Activated CD4-positive, alpha-beta T cell treated with anti-CD3 and anti-CD28 coated beads, Interleukin-2, amount 50 U/mL, for 1 hour (primary cell): ENCODE measurements at places on chromosomes 2 and 18.

DNA sequence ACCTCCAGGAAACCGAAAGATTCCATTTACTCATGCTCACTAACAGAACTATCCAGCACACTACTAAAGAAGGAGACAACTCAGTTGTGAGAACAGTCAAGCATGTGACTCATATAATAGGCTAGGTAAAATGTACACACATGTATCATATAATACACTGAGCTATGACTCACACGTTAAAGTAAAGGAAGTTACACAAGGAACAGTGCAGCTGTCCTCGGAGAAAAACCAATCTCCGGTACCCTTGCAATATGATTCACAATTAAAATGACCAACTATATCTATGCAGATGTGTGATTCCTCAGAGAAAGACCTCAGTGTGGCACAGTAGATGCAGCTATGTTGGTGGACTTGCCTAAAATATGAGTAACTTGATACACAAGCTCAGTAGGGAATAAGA, 76.5 kb downstream of the STRN start:
- no peak for DNase-seq

DNA sequence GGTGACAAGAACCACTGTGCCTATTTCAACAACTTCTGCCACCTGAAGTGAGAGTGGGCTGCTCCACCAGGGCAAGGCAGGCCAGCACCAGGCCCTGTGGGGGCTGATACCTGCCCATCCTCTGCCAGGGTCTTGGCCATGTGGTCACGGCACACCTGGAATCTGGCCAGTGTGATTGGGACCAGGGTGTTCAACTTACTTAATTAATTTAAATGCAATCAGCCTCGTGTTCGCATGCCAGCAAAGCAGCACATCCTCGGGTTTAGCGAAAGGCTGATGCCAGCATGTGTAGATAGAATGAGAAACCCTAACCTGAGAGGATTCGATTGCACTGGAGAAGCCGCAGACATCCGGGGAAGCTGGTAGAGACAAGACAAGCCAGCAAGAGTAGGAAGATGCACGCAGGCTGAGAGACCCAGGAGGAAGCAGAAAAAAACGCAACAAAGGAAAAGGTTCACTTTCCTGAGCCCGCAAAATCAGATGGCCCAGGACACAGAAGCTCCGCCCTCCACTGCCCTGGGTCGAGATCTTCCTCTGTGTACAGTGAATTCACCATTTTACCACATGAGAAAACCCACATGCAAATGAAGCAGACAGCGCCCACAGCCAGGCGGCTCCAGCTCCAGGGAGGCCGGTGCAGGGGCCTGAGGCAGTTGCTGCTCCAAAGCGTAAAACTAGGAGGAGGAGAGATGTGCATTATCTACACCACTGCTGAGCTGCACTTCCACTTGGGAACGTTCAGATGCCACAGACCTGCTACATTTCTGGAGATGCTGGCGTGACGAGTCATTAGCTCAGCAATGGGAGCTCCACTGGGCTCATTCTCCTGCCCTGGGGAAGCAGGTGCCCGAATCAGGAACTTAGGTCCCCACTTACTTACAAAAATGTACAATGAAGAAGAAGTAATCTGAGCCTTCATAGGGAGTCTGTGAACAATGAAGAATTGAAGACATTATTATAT, 92.1 kb downstream of the TMEM18 start:
- peak; percentile 15 for DNase-seq

GRCh38 chr2:65331336-65332025, 100.9 kb downstream of the SPRED2 start:
- DNase-seq = no peak

- DNase-seq = no peak
Measured at GRCh38 chr2:241598487-241598886, 38.5 kb downstream of the THAP4 start.

GRCh38 chr2:186551323-186552050, 38.4 kb upstream of the ITGAV start:
- no peak for DNase-seq

DNA sequence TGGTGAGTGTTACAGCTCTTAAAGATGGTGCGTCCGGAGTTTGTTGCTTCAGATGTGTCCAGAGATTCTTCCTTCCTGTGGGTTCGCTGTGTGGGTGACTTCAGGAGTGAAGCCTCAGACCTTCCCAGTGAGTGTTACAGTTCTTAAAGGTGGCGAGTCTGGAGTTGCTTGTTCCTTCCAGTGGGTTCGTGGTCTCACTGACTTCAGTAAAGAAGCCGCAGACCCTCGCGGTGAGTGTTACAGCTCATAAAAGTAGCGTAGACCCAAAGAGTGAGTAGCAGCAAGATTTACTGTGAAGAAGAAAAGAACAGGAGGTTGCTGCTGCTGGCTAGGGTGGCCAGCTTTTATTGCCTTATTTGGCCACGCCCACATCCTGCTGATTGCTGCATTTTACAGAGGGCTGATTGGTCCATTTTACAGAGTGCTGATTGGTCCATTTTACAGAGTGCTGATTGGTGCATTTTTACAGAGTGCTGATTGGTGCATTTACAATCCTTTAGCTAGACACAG, 34.0 kb upstream of the SPTBN1 start:
- DNase-seq = peak; percentile 7

DNA sequence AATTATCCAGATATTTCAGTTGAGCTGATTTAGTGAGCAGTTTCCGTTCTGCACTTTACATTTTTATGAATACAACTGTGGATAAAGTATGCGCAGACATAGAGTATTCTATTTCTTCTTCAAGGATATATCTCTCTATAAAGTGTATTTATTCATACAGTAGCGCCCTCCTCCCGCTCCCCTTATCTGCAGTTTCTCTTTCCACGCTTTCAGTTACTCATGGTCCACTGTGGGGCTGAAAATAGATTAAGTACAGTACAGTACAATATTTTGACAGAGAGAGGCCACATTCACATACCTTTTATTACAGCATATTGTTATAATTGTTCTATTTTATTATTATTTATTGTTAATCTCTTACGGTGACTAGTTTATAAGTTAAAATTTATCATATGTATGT, 19.7 kb upstream of the FHL2 start:
- no peak for DNase-seq

DNA sequence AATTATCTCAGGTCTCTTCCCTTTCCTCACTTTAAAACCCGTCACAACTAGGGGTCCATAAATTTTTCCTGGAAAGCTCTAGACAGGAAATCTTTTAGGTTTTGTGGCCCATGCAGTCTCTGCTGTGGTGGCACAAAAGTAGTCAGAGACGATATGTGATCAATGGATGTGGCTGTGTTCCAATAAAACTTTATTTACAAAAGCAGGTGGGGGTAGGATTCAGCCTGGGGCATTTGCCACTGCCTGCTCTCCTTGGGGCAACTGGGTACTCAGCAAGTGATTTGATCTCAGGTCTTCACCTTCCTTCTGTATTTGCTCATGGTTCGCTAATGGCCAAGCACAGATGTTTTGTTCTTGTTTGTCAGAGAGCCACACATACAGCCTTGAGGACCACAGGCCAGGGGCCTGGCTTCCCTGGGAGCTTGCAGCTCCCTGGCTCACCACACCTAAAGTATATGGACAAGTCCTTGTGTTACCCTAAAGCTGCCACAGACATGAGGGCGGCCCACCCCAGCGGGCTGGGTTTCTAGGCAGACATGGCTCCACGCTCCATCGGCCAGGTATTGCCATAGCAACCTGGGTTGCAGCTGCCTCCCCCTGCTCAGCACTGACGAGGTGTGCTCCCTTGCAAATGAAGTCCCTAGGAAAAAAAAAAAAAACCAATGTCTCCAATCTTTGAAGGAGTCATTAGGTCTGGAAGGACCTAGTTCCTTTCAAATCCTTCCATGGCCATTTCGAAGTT, 89.7 kb upstream of the YWHAQ start:
- DNase-seq = no peak

- no peak for DNase-seq
Measured at GRCh38 chr2:109537565-109538222, 76.1 kb downstream of the SEPTIN10 start.

GRCh38 chr2:52613064-52613463, 1154.5 kb upstream of the CHAC2 start:
- no peak for DNase-seq

DNA sequence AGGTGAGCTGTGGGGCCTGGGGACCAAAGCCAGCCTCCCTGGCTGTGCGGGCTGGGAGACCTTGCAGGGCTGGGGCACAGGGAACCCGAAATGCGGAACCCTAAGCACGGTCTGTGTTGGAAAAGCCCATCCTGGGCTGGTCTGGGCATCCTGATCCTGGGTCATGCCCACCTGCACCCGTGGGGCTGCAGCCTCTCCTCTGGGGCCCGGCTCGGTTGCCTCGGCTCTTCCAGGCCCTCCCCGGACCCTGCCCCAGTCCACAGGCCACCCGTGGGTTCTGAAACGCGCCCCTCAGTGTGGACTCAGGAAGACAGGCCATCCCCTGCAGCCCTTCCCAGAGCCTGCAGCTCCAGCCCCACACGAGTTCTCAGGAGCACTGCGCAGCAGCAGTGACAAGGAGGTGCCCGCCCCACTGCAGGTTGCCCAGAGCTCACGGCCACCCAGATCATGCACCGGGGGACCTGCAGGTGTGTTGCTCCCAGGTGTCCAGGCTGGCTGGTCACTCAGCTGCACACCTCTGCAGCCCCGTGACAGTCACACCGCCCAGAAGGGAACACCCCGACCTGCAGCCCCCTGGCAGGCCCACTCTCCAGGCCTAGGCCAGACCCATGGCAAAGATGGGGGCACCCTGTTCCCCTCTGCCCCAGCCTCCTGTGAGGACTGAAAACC, 12.2 kb upstream of the NFATC1 start:
- no peak for DNase-seq

- DNase-seq = no peak
Measured at GRCh38 chr2:122864728-122865127, 1109.3 kb downstream of the TSN start.

DNA sequence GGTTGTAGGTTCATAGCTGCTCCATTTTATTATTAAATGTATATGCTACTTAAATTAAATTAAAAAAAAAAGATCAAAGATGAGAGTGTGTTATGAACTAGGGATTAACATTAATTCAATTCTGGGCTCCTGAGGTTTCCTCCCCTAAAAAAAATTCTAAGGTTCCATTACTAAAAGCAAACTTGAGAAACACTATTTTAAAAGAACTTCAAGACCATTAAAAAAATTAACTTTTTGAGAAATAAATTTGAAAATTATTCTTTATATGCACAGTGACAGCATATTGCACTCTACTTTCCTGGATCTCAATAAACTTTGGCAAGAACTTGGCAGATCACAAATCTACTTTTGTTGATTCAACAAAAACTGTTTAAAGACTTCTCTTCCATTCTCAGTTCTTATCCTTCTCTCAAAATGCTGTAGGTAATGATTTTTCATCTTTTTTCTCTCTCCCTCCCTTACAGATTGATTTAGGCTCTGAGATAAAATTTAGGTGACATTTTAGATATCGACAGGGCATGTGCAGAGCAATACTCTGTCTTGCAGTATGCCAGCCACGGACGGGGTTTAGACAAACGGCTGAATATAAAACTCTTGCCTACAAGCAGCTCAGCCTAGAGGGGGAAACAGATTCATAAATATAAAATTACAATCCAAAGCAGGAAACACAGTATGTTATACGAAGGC, 592 bp upstream of the MARS2 start:
- DNase-seq = no peak

- no peak for DNase-seq
Measured at GRCh38 chr2:219350710-219351221, 18.2 kb upstream of the RESP18 start.

DNA sequence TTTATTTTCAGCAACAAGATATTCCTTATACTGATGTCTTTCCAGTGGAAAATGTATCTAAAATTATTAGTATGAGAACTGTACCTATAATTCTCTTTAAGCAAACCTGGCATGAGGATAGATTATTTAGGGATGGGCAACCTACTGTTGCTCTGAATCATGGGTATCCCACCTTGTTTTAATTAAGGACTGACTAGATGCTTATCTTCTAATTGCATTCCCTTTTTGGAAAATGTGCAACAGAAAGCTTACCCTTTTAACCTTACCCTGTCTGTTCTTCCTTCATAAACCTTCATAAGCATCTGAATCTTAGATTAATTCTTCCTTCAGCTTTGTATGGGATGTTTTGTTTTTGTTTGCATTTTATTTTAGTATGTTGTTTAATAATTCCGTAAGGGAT, 110.3 kb downstream of the TAF4B start:
- DNase-seq = no peak

- no peak for DNase-seq
Measured at GRCh38 chr2:65729246-65729645, 296.8 kb upstream of the SPRED2 start.

GRCh38 chr2:20067992-20068584, 16.7 kb upstream of the LAPTM4A start:
- DNase-seq = no peak

GRCh38 chr2:64212801-64213321, 68.6 kb upstream of the PELI1 start:
- no peak for DNase-seq

GRCh38 chr2:188170356-188170755, 121.3 kb upstream of the GULP1 start:
- no peak for DNase-seq

- DNase-seq = no peak
Measured at GRCh38 chr2:94987074-94988020, 38.2 kb upstream of the MAL start.

GRCh38 chr18:75132931-75133525, 75.9 kb downstream of the PTGR3 start:
- no peak for DNase-seq

DNA sequence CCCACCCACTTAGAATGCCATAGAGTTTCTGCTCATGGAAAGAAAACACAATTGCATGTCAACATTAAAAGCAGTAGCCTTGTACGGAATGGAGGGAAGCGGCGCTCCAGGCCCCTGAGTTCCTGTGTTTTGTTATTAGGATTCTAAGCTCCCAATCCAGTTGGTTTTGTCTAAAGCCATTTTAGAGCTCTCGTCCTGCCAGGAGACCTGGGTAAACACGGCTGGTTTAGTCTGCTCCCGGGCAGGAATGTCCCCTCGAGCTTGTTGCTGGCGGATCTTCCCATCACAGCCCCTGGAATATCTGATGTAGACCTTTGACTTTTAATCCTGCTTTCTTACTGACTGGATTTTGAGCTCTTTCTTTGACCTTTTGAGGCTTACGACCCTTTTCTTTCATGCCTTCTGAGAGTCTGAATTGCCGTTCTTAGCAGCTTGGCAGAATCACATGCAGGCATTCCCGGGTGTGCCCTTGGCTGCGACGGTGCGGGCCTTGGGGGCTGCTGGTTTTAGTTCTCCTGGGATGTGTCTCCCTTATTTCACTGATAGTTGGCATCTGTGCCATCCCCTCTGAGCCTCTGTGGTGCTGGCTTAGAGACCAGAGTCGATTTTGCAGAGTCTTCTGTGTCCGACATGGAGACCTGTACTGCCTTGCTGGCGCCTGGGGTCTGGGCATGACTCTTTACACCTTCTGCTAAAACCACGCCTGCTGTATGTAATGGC, 25.4 kb downstream of the GREB1 start:
- no peak for DNase-seq

DNA sequence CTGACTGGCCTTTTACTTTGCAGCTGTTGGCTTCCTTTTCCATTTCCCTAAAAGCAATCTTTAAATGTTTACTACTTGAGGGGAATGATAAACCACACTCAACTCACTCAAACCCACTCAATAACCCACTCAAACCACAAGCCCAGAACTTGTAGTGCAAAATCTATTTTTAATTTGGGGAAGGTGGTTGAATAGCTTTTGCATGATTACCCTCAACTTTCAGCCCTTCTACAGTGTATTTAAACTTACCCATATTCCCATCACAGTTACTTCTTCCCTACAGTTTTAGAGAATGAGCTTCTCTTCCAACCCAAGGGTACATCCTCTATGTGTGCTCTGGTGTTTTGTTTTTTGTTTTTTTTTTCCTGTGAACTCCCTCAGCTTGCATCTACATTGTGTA, 636.1 kb downstream of the TDRD15 start:
- no peak for DNase-seq
